ENCODE measurements at places on chromosomes 2 and 18.

DNA sequence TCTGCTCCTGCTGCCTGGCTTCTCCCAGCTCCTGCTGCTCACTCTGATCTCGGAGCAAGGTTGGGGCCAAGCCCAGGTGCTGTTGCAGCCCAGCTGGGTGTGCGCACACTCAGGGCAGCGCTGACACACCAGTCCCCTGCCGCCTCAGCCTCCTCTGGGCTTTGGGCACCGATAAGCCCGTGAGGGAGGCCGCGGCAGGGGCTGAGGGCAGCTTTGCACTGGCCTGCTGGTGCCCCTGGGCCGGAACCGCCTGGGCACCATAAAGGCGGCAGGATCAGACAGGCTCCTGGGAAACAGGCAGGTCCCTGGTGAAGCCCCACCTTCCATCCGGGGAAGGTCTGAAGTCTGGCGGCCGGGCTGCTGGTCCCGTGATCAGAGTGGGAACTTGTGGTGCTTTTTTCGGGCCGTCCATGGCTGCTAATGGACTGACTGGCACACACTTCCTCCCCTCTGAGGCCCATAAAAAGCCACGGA is 14.1 kb upstream of the EML6 start:
- no peak for DNase-seq

DNA sequence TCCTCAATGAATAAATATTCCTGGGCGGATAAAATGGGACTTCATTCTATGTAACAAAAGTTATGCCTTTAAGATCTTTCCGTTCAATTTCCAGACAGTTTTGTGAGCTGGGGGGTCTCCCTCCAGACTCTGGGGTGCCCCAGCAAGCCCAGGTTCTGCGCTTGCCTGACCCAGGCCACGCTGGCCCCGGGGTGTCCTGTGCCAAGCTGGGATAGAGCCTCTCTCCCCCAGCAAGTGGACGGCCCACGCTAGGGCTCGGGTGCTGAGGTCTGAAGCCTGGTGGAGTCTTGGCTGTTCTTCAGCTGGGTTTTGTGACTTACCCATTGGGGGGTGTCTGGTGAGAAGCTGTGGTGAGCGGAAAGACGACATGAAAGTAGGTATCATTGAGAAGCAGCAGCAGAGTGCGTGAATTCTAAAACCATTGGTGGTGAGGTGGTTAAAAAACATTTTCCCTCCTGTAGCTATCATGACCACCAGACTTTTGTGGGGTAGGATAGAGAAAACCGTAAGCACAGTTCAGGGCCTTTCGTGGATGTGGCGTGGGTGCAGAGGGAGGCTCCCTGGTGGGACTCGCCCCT is 346.8 kb downstream of the ANAPC1 start:
- DNase-seq = no peak

DNA sequence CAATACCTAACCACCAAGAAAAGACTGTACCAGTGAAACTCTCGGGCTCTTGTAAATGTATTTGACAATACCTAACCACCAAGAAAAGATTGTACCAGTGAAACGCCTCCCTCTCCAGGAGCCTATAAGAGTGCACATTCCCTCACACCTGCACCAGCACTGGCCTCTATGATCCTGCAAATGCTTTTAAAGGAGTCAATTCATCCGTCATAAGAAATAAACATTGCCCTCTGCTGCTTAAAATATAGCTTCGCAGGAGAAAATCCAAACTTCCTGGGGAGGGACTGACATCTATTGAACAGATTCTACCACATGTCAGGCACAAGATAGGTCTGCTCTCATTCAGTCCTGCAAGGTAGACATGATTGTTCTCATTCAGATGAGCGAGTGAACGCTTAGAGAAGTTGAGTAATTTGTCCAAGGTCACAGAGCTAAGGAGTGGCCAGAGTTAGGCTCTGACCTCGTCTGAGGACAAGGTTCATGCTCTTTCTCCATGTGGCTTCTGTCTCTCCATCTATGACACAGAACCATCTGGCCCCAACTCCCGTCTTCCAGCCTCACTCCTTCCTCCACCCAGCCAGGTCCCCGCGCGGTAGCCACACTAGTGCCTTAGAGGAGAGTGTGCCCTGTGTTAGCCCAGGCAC is 38.7 kb downstream of the MCFD2 start:
- DNase-seq = peak; percentile 61

DNA sequence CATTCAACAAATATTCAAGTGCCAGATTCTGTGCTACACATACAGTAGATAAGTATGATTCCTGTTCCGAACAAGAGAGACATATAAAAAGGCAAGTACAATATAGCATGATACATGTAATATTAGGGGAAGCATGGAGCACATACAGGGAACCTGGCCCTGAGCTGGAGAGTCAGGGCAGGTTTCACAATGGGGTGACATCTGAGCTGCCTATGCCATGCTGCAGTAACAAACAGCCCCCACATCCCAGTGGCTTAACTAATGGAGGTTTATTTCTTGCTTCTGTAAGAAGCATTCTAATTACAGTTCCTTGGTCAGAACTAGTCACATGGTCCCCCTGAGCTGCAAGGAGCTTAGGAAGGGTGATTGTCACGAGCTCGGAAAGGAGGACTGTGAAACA is 27.3 kb upstream of the TACR1 start:
- DNase-seq = no peak

DNA sequence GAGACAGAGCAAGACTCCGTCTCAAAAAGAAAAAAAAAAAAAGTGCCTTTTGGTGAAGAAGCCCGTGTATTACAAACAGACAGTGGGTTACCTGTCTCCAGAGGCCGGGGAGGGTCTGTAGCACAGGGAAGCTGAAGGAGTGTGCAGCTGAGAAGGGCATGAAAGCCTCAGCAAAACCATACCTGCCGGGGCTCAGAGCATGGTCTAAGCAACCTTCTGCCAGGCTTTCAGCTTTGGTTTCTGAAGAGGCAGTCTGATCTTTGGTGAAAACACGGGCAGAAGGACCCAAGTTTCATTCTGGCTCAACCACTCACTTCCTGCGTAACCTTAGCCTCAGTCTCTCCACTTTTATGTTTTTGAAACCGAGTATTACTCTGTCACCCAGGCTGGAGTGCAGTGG is 21.5 kb downstream of the SH2D6 start:
- no peak for DNase-seq

Data from inflammatory macrophage treated with lipopolysaccharide for 1 hour (primary cell).